Hypothalamus (tissue), 51 donors: ENCODE measurements at places on chromosomes 12 and 14.

GRCh38 chr14:25667387-25667786 lies 617.4 kb upstream of the STXBP6 start:
- no peak for DNase-seq

DNA sequence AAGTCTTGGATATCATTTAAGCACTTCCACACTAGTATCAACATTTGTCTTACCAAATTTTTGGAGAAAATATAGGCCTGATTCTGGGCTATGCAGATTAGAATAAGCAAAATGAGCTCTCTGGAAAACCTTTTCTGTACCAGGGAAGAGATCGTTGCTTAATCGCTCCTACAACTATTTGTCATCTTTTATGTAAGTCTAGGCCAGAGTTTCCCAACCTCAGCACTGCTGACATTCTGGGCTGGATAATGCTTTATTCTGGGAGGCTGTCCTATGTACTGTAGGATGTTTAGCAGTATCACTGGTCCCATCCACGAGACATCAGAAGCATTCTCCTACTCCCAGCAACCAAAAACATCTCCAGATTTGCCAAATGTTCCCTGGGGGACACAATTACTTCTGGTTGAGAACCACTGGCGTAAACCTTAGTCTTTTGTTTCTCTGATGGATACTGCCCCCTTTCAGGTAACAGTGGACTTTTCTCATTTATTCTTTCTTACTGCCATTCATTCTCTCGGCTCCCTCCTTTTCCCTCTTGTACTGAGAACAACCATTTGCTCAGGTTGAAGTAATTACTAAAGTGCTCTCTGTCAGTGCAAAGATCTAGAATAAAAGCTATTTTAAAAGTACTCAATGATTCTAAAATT lies 316.9 kb upstream of the E2F7 start:
- DNase-seq = no peak

DNA sequence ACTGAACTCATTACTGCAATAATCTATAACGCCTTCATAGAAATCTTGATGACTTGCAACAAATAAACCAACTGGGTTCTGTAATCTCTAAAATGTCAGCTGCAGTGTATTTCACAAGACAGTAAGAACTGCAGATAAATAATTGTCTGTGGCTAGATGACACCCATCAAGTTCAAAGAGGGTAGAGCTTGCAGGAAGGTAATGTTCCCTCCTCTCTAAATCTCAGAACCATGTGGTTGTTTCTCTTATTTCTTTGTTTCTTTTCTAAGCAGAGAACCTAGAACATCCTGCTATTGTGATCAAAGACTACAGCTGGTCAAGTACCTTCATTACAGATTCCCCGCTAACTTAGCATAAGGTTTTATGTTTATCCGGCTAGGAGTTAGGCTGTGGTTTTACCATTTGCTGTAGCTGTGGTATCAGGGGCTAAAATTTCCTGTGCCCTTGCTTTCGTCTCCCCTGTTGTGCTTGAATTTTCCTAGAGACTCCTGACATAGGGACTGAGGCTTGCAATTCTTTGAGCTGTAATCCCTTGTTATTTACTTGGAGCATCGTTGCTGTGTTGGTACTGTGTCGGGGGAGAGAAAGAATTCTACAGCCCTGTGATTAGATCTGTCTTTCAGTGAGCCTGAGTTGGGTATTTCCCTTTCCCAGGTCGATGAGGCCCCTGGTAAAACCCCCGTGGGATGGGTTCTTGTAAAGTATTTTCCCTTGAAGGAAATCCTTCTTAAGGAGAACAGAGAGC lies 253.1 kb upstream of the BTG1 start:
- DNase-seq = no peak

DNA sequence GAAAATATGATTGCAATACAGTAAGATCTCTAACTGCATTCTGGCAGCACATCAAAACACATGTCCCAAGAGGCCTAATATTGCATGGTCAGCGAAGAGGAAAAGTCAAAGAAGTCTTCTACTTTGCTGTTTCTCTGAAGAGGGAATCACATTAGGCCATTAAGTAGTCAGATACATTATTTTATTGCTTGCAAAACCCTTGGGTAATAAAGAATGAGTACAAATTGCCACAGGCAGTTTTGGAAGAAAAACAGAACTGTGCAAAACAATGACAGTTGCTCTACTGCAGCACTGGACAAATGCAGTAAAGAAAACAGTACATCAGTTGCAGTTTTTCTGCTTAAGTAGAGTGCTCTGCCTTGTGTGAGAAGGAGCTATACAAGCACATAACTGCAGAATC lies 211.9 kb downstream of the MED13L start:
- no peak for DNase-seq

DNA sequence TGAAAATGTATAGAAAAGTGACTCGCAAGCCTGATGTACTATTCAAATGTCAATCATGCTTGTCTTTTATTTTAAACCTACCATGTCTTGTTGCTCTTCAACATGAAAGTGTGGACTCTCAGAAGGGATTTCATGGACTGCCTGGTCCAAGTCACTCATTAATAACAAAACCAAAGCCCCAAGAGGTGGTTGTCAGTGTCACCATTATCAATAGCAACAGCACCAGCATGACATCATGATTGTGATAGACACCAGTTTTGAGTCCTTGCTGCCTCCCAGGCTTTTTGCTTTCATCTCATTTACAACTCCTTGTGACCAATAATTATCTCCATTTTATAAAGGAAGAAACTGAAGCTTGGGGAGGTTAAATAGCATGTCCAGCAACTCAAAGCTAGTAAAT lies 112.0 kb upstream of the TMPO start:
- DNase-seq = no peak

GRCh38 chr12:109844091-109844490 lies 10.9 kb upstream of the TRPV4 start:
- DNase-seq = no peak

GRCh38 chr14:80491131-80491530 lies 279.8 kb upstream of the DIO2 start:
- DNase-seq = peak; percentile 11

- no peak for DNase-seq
Observed at GRCh38 chr12:66002812-66003211, 127.7 kb downstream of the LLPH start.

- DNase-seq = no peak
Observed at GRCh38 chr12:75137896-75138295, 71.7 kb downstream of the KCNC2 start.

DNA sequence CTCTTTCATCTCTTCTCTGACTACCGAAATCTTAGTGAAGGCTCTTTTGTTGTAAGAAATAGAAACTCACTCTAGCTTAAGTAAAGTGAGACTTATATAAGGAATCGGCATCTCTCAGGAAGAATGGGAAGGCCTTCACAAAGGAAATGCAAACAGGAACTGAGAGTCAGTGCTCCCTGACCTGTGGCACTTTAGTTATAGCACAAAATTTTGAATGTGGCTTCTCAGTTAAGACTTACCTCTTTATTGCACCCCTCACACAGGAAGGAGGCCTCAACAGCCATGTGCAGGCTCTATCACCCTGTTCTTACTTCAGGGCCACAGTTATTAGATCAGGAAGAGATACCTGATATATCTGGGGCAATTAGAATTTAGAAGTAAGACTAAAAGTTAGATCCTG lies 224.7 kb upstream of the EGLN3 start:
- no peak for DNase-seq

DNA sequence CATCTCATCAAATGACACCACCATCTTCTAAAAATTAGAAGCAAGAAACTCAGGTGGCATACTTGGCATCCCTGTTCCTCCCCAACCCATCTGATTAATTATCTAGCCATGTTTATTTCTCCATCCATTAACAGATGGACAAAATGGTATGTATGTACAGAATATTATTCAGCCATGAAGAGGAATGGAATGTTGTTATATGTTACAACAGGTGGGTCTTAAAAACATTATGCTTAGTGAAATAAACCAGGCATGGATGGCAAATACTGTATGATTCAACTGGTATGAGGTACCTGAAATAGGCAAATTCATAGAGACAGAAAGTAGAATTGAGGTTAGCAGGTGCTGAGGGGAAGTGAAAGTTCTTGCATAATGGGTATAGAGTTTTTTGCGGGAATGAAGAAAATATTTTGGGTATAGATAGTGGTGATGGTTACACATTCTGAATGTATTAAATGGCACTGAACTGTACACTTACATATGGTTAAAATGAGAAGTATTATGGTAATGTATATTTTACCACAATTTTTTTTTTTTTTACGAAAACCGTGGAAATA lies 17.5 kb downstream of the YY1 start:
- no peak for DNase-seq

DNA sequence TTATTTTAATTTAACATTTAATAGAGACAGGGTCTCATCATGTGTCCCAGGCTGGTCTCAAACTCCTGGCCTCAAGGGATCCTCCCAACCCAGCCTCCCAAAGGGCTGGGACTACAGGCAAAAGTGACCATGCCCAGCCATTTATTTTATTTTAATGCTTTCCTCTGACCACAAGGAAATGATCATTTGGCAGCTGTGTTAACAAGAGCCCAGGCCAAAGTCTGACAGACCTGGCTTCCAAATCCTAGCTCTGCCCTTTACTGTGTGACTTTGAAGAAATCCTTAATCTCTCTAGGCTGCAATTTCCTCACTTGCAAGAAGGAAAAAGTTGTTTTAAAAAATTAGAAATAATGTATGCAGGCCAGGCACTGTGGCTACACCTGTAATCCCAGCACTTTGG lies 16.7 kb upstream of the GCH1 start:
- no peak for DNase-seq

GRCh38 chr12:116280595-116281290 lies 3.2 kb upstream of the MED13L start:
- no peak for DNase-seq

DNA sequence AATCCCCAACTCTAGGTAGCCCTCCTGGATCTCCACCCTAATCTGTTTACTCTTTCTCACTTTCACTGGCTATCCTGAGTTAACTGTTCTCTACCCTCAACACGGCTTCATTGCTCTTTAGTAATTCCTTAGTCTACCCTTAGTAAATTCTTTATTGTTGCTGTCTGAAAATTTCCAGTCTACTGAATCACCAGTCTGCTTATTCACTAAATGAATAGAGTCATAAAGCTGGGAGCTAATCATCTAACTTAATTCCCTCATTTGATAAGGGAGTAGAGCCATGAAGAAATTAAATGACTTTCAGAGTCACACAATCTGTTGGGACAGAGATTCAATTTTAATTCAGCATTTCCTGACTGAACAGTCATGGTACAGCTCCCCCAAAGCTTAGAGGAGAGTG lies 36.5 kb downstream of the YEATS4 start:
- DNase-seq = no peak

GRCh38 chr14:93747102-93747501 lies 41.2 kb downstream of the PRIMA1 start:
- DNase-seq = peak; percentile 29

- no peak for DNase-seq
Observed at GRCh38 chr12:100345020-100345767, 11.7 kb upstream of the SLC17A8 start.

DNA sequence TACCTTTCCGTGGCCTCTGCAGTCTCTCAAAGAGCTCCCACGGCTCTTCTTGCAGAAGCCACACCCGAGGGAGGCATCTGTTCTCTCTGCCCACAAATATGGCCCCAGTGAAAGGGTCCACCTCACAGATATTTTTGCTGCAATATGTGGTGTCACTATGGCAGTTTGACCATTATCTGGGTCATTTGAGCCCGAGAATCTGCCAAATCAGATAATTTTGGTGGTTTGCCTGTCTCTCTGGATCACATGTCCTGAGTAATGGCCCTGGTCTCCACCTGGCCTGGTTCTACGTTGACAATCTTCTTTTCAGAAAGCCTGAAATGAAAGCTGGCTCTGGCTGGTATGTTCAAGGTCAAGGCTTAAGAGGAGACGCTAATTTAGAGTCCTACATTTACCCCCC lies 5.7 kb upstream of the WSCD2 start:
- no peak for DNase-seq

- no peak for DNase-seq
Observed at GRCh38 chr12:107526555-107527180, 158.9 kb upstream of the PWP1 start.

DNA sequence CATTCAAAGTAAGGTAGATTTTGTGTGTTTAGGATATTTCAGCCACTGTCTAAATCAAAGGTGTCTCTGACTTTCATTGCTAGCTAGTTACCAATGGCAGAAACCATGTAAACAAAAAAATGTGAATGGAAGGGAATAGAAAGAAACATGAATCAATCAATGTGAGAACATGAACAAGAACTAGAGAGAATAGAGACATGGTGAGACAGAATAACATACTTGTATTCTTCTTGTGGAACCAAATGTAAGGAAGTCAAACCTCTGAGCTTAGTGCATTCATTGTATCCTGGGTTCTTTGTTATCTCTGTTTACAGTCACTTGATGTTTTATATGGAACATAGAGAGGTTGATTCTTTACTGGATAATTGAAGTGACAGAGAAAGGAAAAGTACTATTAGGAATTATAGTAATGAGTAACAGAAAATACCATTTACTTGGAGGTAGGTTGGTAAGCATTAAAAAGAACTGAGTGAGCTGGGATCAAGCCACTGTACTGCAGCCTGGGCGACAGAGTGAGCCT lies 2.6 kb upstream of the WNK1 start:
- DNase-seq = no peak

DNA sequence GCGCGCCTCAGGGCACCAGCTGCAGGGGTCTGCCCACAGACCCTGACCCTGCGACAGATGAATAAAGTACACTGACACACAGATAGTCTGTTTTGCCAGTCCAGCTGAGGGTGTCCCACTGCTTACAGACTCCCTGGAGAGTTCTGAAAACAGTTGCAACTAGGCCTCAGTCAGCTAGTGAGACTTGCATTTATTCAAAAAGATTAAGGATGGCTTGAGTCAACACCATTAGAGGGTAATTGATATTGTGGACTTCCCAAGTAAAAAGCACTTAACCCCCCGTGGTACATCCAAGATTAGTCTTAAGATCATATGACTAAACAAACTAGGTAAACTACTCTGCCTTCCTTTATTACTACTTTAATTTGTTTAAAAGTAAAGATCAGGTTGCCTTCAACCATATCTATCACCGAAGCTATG lies 11.1 kb upstream of the PSEN1 start:
- DNase-seq = no peak

- no peak for DNase-seq
Observed at GRCh38 chr12:153080-153746, 60.7 kb downstream of the SLC6A12 start.

- DNase-seq = no peak
Observed at GRCh38 chr12:112111931-112112330, 3.3 kb upstream of the NAA25 start.

GRCh38 chr12:129207084-129207483 lies 353.8 kb downstream of the GLT1D1 start:
- DNase-seq = no peak

GRCh38 chr14:92961567-92961855 lies 38.6 kb downstream of the CHGA start:
- DNase-seq = no peak

DNA sequence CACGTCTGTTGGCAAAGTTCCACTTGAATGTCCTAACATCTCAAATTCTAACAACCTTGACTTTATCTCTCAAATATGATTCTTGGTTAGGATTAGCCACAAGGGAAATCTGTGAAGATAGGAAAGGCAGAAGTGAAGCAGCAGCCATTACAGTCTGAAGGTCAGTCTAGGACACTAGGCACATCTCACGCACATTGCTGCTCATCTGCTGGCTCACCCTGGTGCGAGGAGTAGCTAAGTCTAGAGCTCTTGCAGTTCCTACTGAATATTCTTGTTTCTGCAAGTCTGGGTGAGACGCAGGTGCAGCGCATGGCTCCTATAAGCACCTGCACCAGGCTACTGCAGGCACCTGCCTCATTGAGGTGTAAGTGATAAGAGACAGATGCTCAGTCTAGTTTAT lies 6.4 kb upstream of the SLC25A3 start:
- no peak for DNase-seq

- peak; percentile 53 for DNase-seq
Observed at GRCh38 chr12:121209624-121210572, at the start of gene P2RX4. Gene P2RX4 (plus strand): TSS chr12:121210129. CDS start chr12:121210165, 36 bp downstream.

GRCh38 chr14:35406506-35407305 lies 2.2 kb upstream of the NFKBIA start:
- no peak for DNase-seq
